Left kidney (tissue), 8 donors: ENCODE measurements at places on chromosomes 13 and 19. TPM values are rescaled to one million over a fixed set of nuclear protein-coding genes. Genes with fewer than 3 reads are reported as not detected.

DNA sequence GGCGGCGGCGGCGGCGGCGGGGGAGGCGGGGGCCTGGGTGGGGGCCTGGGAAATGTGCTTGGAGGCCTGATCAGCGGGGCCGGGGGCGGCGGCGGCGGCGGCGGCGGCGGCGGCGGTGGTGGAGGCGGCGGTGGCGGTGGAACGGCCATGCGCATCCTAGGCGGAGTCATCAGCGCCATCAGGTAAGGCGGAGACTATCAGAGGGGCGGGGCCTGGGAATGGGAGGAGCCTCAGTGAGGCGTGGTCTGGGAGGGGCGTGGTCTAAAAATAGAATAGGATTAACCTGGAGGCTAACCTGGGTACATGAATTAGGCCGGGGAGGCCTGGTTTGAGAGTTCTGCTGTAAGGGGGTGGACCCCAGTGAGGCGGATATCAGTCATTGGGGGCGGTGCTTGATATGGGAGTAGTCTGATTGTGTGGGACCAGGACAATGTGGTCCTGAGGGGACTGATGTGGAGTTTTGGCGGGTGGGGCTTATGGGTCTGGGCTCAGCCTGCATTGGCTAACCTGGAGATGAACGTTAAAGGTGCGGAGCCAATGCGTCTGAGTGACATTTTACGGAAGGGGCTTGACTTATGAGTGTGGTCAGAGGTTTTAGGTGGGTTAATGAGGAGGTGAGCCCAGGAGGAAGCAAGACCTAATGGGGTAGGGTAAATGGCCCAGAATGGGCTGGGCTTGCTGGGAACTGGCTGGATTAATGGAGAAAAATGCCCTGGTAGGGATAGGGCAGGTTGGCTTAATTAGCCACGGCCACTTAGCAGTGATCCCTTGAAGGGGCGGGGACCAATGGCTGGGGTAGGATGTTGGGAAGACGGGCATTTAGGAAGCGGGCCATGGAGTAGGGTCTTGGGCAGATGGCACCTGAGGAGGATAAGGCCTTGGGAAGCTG, 1.4 kb downstream of the CAPNS1 start:
- peak; percentile 77 for DNase-seq

- DNase-seq, result no peak
Measured at GRCh38 chr19:33960566-33960965, 163.9 kb downstream of the KCTD15 start.

COX7A1 gene
- polyA plus RNA-seq, result 25.6 TPM

- DNase-seq, result no peak
Measured at GRCh38 chr13:82674546-82674945, 1207.7 kb downstream of the SLITRK1 start.

DNA sequence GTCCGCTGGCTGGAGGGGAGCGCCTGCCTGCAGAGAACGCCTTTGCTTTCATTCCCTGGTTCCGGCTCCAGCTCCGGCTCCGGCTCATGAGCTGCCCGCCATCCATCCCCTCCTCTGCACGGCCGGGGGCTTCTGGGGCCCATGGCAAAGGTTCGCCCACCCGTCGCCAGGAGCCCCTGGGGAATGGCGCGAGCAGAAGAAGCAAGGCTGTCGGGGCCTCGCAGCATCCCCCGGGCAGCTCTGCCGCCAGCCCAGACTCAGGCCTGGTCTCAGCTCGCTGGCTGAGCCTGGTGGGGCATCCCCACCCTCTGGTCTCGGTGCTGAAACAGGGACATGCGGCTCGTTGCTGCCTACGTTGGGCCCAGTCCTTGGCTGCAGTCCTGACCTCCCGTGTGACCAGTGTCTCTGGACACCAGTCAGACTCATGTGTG, 96.8 kb downstream of the KDM4B start:
- DNase-seq, result no peak

- no peak for DNase-seq
Measured at GRCh38 chr13:112968380-112968909, 569 bp upstream of the MCF2L start.

NLRP4 gene
- polyA plus RNA-seq, result not detected

ZNF730 gene
- polyA plus RNA-seq, result 18.2 TPM

DNA sequence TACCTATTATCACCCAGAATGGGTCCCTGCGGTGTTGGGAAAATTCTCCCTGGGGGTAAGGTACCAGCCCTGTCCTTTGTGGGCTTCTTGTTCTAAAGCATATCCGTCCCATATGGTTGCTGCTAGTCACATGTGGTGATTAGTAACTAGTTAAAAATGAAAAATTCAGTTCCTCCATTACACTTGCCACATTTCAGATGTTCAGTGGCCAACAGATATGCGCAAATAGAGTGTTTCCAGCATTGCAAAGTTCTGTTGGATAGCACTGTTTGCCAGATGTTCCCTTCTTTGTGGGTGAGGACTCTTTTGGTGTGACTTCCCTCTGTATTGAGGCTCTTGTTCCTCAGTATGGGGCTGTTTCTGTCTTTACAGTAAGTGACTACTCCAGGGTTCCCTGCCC, 3.8 kb downstream of the CNOT3 start:
- DNase-seq, result no peak

- DNase-seq, result no peak
Measured at GRCh38 chr19:35098413-35099049, 17.1 kb upstream of the FXYD3 start.

GRCh38 chr13:24737042-24737441, 26.9 kb upstream of the RNF17 start:
- no peak for DNase-seq

DNA sequence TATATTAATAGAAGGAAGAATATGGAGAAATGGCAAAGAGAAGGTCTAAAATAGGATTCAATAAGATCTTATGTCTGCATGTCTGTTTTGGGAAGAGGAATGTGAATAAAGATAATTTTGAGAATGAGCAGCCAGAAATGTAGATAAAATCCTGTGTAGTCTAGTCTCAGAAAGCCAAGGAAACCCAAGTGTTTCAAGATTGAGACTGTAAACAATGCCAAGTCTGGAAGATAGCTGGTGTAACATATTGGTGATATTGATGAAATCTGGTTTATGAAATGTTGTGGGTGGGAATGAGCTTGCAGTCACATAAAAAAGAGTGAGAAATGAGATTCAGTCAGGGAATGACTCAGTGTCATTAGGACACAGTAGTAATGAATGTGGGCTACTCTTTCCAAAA, 1180.3 kb upstream of the PCDH20 start:
- DNase-seq, result no peak

GRCh38 chr19:54373781-54374631, 9.3 kb upstream of the LAIR1 start:
- DNase-seq, result no peak

GRCh38 chr19:49474542-49474924, 518 bp downstream of the FLT3LG start:
- DNase-seq, result no peak

GRCh38 chr13:80508031-80508430, 167.1 kb upstream of the SPRY2 start:
- no peak for DNase-seq

KLK2 gene
- 0.27 TPM for polyA plus RNA-seq

ZMYM5 gene
- polyA plus RNA-seq, result 35.4 TPM

NBEA gene
- 19.8 TPM for polyA plus RNA-seq

- no peak for DNase-seq
Measured at GRCh38 chr13:58852076-58852475, 1220.5 kb downstream of the PCDH17 start.

UBE2L5 gene
- polyA plus RNA-seq, result 0.91 TPM

TNPO2 gene
- 78.7 TPM for polyA plus RNA-seq

DNA sequence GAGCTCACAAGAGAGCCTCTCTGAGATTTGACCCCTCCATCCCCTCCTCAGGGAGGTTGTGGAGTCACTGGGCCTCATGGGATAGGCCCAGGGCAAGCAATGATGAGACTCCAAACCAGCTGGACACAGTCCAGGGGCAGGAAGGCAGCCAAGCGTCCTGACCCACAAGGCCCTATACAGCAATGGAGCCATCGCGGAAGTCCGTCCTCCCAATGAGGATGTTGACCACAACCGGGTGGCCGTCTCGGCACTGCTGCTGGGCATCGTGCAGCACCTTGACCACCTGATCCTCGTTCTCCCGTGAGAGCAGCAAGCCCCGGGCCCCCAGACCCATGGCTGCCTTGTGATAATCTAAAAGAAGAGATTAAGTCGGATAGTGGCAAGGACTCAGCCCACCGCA, 7.9 kb downstream of the SYDE1 start:
- no peak for DNase-seq

- DNase-seq, result no peak
Measured at GRCh38 chr19:1213391-1214286, 8.1 kb downstream of the STK11 start.

GRCh38 chr13:36763126-36763722, 55.8 kb upstream of the RFXAP start:
- no peak for DNase-seq

CD37 gene
- 53.3 TPM for polyA plus RNA-seq

DNA sequence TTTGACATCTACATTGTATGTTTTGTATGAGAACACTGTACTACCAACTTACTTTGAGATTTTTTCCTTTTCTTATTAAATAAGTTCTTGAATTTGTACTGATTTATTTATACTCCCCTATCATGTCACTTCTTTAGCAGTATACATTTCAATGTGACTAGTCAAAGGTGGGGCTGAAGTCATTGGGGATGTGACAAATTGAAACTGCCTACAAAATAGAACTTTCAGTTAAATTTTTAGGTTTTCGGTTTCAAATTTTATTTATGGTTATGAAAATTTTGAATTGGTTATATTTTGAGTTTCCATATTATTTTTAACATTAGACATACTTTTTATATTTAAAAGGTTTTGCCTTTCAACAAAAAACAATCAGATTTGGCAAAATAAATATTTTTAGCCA, 221.6 kb downstream of the NBEA start:
- DNase-seq, result no peak

GRCh38 chr13:105144936-105145335, 1390.5 kb downstream of the EFNB2 start:
- DNase-seq, result no peak

DNA sequence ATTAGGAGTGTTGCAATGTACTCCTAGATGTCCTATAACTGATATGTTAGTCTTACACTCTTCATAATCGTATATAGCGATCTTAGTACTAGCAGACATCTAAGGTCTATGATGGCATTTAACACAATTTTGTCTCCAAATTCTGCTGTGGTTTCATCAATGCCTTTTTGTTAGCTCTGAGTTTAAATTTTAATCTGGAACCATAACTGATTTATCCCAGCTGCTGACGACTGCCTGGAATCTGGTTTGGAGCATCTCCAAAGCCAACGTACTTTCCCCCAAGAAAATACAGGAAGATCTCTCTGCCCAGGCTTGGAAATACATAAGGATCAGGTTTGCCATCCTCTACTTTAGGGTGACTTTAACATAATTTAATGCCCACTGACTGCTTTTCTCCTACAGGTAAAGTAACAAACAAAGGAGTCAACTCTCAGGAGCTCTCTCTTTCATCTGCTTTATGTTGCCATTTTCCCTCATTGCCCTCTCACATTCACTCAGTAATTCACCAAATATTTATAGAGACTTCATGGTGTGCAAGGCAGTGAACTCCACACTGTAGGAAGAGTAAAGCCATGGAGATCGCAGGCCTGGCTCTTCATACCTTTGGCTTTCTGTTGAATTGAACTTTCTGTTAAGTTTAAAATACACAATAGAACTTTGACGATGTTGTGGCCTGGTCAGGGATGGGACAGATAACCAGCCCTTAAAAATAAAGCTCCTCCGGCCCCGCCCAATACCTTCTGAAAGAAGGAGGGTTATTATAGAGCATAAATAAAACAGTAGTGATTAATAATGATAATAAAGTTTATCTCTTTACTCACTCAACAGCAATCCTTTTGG, 23.3 kb upstream of the SPART start:
- DNase-seq, result no peak

SSC5D gene
- 1.1 TPM for polyA plus RNA-seq

DNA sequence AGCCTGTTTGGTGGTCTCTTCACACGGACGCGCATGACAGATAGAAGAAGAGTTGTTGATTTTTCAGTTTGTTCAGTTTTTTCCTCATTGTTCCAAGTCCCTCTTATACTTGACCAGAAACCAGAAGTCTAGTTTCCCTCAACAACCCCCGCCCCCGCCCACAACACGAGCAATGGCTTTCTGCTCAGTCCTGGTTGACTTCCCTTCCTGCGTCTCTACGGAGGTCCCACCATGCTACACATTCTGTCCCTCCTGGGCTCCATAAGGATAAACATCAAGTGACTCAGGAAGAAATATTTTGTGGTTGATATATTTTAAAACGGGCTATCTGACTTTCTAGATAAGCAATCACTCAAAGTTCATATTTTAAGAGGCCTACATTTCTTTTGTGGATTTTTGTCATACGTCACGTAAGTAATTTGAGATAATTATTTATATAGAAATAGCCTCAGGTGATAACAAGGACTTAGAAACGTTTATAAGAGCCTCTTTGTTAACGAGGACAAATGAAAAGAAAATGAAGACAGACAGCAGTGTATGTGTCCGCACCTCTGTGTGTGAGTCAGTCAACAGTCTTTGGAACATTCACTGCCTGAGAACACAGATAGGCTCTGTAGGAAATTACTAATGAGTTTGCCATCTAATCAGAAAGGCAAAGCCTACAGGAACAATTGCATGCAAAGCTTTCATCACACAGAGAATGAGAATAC, 214.4 kb downstream of the RAP2A start:
- DNase-seq, result no peak

- no peak for DNase-seq
Measured at GRCh38 chr13:80798576-80799133, 457.7 kb upstream of the SPRY2 start.

GRCh38 chr19:48455171-48455907, at the start of gene KCNJ14:
Gene KCNJ14 (plus strand): TSS chr19:48455574. CDS start chr19:48461725, 6,151 bp downstream.
- no peak for DNase-seq

- no peak for DNase-seq
Measured at GRCh38 chr19:23716792-23717191, 29.8 kb upstream of the ZNF675 start.

ZIM2 gene
- 4.6 TPM for polyA plus RNA-seq

DNA sequence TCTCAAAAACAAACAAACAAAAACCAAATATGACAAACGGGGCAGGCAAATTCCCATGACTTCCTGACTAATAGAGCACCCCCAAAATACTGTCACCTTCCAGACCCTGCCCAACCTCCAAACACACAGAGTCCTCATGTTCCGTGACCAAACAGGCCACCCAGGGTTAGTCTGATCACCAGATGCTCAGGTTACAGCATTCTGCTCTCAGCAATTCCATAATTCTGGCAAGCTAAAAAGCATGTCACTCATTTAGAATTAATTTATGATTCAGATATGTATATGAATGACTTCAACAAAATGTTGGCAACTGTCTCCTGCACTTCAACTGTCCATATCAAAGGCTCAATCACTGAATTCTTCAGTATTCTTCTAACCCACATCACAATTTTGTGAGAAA, 52.4 kb downstream of the ZIC5 start:
- DNase-seq, result no peak

- DNase-seq, result no peak
Measured at GRCh38 chr19:51181913-51182419, 39.9 kb downstream of the SIGLEC7 start.

DNA sequence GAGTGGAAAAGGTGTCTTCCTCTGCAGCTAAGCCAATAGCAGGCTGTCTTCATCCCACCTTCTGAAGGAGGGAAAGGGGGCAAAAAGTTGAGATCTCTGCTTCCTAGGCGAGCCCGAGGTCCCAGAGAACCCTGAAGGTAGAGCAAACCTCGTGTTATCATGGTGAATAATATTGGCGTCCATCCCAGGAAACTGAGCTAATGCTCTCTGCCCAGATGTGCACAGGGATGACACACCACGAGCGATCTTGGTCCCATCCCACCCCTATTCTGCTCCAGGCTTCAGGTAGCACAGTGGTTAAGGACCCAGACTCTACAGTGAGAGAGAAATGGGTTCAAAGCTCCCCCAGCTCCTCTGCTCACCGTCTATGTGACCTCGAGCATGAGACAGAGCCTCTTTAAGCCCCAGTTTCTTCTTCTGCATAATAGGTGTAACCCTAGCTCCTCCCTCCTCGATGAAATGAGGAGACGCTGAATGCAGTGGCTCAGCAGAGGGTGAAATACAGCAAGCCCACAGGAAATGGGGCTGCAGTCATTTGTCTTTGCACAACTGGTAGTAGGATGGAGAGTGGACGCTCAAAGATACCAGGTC, 9.9 kb upstream of the CEACAM20 start:
- DNase-seq, result no peak
